ENCODE measurements at places on chromosomes 13 and 19.

DNA sequence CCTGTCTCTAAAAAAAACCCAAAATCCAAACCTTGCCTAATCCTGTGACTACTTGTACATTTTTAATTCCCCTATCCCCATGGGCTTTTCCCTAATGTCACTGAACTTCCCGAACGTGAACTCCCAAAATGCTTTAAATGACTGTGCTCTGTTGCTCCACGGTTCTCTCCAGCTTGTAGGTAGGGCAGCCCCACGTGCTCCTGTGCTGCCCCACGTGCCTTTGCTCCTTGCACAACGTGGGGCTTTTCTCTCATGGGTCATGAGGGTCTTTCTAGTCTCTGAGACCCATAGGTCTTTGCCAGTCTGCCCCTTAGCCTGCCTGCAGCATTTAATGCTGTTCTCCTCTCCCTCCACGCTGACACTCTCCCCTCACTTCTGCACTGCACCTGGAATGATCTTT, 122.0 kb downstream of the SHISA2 start:
- DNase-seq: no peak

- DNase-seq: no peak
Measured at GRCh38 chr13:35729926-35730627, 253.6 kb upstream of the MAB21L1 start.

DNA sequence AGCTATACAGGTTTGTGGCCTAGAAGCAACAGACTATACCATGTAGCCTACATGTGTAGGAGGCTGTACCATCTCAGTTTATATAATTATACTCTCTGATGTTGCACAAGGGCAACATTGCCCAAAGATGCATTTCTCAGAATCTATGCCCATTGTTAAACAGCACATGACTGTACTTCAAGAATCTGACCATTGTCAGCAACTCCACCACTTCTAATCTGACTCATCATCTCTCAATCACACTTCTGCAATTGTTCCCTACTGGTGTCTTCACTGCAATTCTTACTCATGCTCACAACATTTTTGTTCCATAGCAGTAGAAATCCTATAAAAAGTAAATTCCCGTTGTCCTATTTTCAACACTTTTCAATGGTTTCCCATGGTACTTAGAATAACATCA, 63.9 kb upstream of the ATXN8OS start:
- no peak for DNase-seq

DNA sequence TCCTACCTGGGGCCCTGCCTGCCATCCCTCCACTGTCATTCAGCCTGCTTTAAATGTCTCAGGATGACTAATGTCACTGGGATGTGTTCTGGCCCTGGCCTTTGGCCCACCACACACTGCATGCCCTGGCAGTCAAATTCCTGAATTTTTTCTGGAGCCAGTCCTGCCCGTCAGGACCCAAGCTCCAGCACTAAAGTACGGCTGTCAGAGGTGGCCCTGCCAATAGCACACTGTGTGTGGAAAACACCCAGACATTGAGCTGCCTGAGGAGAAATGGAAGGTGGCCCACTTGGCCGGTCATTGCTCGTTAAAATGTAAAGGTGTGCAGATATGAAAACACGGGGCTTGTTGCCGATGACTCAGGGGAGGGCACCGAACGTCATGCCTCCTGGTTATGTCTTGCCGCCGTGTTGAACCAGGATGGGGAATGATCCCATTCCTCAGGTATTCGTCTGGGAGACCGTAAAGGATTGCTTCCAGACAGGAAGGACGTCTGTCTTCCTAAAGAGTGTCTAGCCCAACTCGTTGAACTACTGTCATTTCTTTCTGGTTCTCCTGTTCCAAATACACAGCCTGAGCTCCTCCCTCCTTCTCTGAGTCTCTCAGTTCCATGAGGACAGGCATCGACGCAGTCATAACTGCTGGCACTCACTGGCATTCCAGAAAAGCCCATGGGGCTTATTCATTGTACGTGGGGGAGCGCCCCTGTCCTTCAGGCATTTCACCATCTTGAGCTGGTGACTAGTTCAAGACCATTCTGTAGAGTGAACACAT, 40.6 kb downstream of the COL4A2 start:
- no peak for DNase-seq

- DNase-seq: no peak
Measured at GRCh38 chr13:105806628-105806920, 728.9 kb downstream of the EFNB2 start.
